Cardiac fibroblast (primary cell): ENCODE measurements at places on chromosomes 7 and 10.

- no peak for DNase-seq
Observed at GRCh38 chr10:10020945-10021344, 996.7 kb upstream of the CELF2 start.

GRCh38 chr10:66627156-66627555 lies 298.7 kb upstream of the LRRTM3 start:
- peak; percentile 60 for DNase-seq

GRCh38 chr7:934469-935163 lies 19.9 kb downstream of the ADAP1 start:
- no peak for DNase-seq

GRCh38 chr7:104135760-104136558 lies 71.9 kb downstream of the ORC5 start:
- no peak for DNase-seq

GRCh38 chr7:70434376-70434775 lies 697.6 kb upstream of the GALNT17 start:
- no peak for DNase-seq

DNA sequence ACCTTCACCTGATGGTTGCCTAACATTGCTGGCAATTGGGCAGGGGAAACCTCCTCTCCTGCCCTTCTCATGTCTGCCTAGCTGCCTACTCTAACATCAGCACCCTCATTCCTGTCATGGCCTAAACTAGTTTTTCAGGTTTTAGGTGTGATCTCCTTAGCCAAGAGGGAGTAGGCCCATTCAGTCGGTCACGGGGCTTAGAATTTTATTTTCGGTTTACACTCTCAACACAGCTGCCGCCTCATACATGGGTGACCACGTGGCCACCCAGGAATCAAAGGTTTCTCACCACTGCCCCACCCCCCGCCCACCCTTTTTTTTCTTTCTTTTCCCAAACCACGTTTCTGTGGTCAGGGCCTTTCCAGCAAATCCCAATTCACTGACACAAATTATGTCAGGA lies 97.2 kb downstream of the RALA start:
- DNase-seq, result no peak

DNA sequence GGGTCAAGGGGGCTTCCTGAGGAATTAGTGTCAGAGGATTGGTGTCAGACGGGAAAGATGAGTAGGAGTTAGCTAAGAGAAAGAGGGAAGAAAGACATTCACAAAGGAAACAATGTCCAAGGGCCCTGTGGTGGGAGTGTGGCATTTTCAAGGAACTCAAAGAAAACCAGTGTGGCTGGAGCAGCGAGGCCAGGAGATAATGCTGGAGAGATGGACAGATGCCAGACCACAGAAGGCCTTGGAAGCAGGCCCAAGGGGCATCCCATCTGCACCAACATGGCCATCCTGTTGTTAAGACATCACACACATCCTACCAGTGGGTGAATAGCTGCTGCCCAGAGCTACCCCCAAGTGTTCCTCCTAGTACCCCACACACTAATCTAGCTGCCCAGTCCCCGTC lies 36.1 kb upstream of the CUL1 start:
- no peak for DNase-seq
